Heart left ventricle (tissue), 16 donors: ENCODE measurements at places on chromosomes 13 and 19. TPM values are rescaled to one million over a fixed set of nuclear protein-coding genes. Genes with fewer than 3 reads are reported as not detected.

DNA sequence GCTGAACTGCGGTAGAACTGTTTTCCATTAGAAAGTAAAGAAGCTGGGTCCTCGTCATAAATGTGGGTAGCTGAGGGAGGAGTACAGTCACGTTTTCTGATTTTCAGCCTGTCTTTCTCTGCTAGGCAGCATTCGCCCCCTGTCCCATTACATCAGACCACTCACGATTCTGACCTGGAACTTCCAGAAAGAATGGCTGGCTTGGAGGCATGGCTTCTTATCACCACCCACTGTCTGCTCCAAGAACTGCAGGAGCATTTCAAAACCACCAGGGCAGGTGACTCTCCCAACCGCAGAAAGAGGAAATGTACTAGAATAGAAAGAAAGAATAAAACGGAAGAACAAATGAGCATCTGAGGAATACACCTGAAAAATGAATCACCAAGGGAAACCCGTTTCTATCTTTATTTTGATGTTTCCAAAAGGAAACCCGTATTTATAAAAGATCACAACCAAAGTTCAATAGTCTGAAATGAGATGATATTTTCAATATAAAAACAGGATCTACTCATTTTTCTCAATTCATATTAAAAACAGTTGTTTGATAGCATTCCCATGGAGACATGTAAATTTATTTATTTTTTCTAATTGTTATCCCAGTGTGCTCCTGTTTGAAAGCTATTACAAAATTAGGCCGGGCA is 22.1 kb upstream of the POMP start:
- peaks cover 15% of the 10 kb centered on the region for H3K4me1 ChIP-seq
- H3K36me3 ChIP-seq, result no peaks in the 10 kb centered on the region
- no peak overlapping the region for H3K4me3 ChIP-seq
- H3K27me3 ChIP-seq, result no peaks in the 10 kb centered on the region
- H3K27ac ChIP-seq, result no peak overlapping the region
- no peak for DNase-seq

DNA sequence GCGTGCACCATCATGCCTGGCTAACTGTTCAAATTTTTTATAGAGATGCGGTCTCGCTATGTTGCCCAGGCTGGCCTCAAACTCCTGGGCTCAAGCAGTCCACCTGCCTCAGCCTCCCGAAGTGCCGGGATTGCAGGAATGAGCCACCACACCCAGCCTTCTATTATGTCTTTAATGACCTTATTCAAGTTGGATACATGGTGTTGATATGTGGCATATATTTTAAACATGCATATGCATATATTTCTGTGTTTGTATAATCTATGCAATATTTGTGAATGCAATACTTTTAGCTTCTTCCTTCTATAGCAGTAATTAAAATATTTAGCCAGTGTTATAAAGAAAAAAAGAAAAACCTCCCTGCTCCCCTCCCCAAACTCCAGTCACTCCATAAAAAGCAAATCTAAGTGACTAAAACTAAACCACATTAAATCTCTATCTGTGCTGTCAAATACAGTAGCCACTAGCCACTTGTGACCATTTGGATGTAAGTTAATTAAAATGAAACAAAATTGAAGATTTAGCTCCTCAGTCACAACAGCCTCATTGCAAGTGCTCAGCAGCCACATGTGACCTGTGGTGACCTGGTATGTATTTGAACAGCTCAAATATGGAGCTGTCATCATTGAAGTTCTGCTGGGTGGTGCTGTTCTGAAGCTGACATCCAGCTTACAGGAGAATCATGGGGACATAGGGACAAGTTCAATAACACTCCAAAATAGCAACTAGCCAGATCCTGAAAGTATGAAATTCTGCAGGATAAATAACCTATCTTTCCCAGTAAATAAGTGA is 27.4 kb downstream of the FCGBP start:
- no peak overlapping the region for H3K4me3 ChIP-seq
- H3K4me1 ChIP-seq, result no peaks in the 10 kb centered on the region
- no peaks in the 10 kb centered on the region for H3K27me3 ChIP-seq
- H3K27ac ChIP-seq, result no peak overlapping the region
- DNase-seq, result no peak

DNA sequence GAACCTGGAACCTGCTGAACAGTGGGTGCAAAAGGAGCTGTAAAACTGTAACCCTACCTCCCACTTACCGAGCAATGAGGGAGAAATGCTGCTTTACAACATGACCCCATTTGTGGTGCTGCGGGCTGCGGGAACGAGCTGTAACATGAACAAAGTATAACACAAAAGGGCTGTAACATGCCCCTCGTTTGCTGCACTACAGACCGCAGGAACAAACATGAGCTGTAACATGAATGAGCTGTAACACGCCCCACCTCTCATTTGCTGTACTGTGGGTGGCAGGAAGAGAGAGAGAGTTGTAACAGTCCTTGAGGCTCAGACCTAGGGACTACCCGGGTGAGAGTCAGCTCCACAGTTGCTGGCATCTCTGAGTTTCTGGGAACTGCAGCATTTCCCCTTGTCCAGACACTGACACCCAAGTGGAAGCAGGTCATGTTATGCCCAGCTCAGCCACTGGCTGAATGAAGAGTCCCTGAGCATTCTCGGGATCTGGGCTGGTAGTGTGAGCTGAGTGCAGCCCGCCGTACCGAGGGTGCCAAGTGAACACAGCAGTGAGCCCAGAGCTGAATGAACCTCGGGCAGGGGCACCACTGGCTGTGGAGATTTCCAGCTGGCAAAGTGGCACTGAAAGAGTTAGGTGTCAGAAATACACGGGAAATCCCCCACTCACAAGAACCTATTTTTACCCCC is 1385.3 kb upstream of the SPRY2 start:
- no peak for DNase-seq
- H3K4me1 ChIP-seq, result no peaks in the 10 kb centered on the region
- no peaks in the 10 kb centered on the region for H3K27me3 ChIP-seq
- no peak overlapping the region for H3K27ac ChIP-seq
- no peak overlapping the region for H3K4me3 ChIP-seq

- no peaks in the 10 kb centered on the region for H3K27me3 ChIP-seq
- no peak for DNase-seq
- H3K36me3 ChIP-seq, result no peaks in the 10 kb centered on the region
- H3K4me1 ChIP-seq, result no peaks in the 10 kb centered on the region
Observed at GRCh38 chr13:95207769-95208366, 93.4 kb downstream of the ABCC4 start.

The NANOS3 gene
- 1.2 TPM for total RNA-seq

The CGB1 gene
- not detected for total RNA-seq

- no peak for DNase-seq
- no peaks in the 10 kb centered on the region for H3K27me3 ChIP-seq
- H3K27ac ChIP-seq, result no peak overlapping the region
Observed at GRCh38 chr13:66518068-66518467, 712.1 kb downstream of the PCDH9 start.

- no peaks in the 10 kb centered on the region for H3K4me1 ChIP-seq
- H3K27ac ChIP-seq, result no peak overlapping the region
- H3K4me3 ChIP-seq, result no peak overlapping the region
- H3K36me3 ChIP-seq, result no peaks in the 10 kb centered on the region
Observed at GRCh38 chr13:89267734-89268133, 1596.6 kb downstream of the SLITRK5 start.

- H3K27ac ChIP-seq, result no peak overlapping the region
- no peaks in the 10 kb centered on the region for H3K4me1 ChIP-seq
- no peak for DNase-seq
- no peaks in the 10 kb centered on the region for H3K36me3 ChIP-seq
- H3K4me3 ChIP-seq, result no peak overlapping the region
Observed at GRCh38 chr13:59715611-59716010, 448.1 kb downstream of the DIAPH3 start.

The CRLF1 gene
- total RNA-seq, result 17.5 TPM

- no peak for DNase-seq
- H3K27me3 ChIP-seq, result no peaks in the 10 kb centered on the region
- peak overlapping the region; percentile 89 for H3K27ac ChIP-seq
- H3K4me3 ChIP-seq, result no peak overlapping the region
- H3K4me1 ChIP-seq, result peaks cover 94% of the 10 kb centered on the region
Observed at GRCh38 chr19:2044709-2045500, 6.1 kb downstream of the MKNK2 start.

The TUBA3C gene
- 0.58 TPM for total RNA-seq

The ADGRE3 gene
- total RNA-seq, result 0.53 TPM

- no peaks in the 10 kb centered on the region for H3K27me3 ChIP-seq
- H3K4me3 ChIP-seq, result no peak overlapping the region
- peak overlapping the region; percentile 44 for H3K27ac ChIP-seq
Observed at GRCh38 chr13:23513455-23513854, 56.8 kb upstream of the TNFRSF19 start.

DNA sequence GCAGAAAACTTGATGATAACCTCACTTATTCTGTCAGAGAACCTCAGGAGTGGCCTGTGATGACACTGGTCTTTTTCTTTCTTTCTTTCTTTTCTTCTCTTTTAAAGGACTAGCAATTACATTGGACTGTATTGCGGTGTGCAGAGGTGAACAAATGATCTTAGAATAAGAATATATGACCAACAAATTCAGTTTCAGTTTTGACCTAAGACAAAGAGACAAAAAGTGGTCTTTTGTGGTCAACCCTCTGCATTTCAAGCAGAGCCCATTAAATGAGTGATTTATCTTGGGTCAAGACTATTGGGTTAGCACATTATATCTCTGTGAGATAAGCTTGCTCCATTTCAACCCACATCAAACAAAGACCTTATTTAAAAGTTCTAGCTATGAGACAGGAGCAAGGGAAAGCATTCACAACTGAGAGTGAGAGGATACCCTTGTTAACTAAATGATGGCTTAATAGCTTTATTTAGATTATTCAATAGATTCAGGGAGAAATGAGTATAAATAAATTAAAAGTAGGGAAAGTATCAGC is 644.4 kb downstream of the PCDH9 start:
- no peaks in the 10 kb centered on the region for H3K36me3 ChIP-seq
- DNase-seq, result no peak
- no peak overlapping the region for H3K27ac ChIP-seq
- no peaks in the 10 kb centered on the region for H3K27me3 ChIP-seq

GRCh38 chr19:53600217-53600616 is 31.6 kb upstream of the DPRX start:
- no peaks in the 10 kb centered on the region for H3K36me3 ChIP-seq
- H3K27ac ChIP-seq, result peak overlapping the region; percentile 66
- H3K4me3 ChIP-seq, result no peak overlapping the region
- no peak for DNase-seq
- no peaks in the 10 kb centered on the region for H3K4me1 ChIP-seq
- no peaks in the 10 kb centered on the region for H3K27me3 ChIP-seq

The GPALPP1 gene
- 15.1 TPM for total RNA-seq

- no peaks in the 10 kb centered on the region for H3K27me3 ChIP-seq
- no peaks in the 10 kb centered on the region for H3K4me1 ChIP-seq
- no peak overlapping the region for H3K27ac ChIP-seq
- no peaks in the 10 kb centered on the region for H3K36me3 ChIP-seq
Observed at GRCh38 chr13:93045836-93046235, 180.8 kb upstream of the GPC6 start.

- H3K4me1 ChIP-seq, result no peaks in the 10 kb centered on the region
- no peak for DNase-seq
- peaks cover 6% of the 10 kb centered on the region for H3K36me3 ChIP-seq
- no peak overlapping the region for H3K27ac ChIP-seq
Observed at GRCh38 chr13:112990783-112991182, 21.8 kb downstream of the MCF2L start.

- H3K27me3 ChIP-seq, result peaks cover 13% of the 10 kb centered on the region
- no peak overlapping the region for H3K4me3 ChIP-seq
- H3K27ac ChIP-seq, result no peak overlapping the region
- DNase-seq, result no peak
Observed at GRCh38 chr13:99892196-99892613, 79.4 kb downstream of the ZIC5 start.
